Midbrain (tissue), 1 donor: ENCODE measurements at places on chromosomes 7 and 10.

GRCh38 chr7:141483044-141483443 is 68.2 kb upstream of the AGK start:
- DNase-seq = no peak

DNA sequence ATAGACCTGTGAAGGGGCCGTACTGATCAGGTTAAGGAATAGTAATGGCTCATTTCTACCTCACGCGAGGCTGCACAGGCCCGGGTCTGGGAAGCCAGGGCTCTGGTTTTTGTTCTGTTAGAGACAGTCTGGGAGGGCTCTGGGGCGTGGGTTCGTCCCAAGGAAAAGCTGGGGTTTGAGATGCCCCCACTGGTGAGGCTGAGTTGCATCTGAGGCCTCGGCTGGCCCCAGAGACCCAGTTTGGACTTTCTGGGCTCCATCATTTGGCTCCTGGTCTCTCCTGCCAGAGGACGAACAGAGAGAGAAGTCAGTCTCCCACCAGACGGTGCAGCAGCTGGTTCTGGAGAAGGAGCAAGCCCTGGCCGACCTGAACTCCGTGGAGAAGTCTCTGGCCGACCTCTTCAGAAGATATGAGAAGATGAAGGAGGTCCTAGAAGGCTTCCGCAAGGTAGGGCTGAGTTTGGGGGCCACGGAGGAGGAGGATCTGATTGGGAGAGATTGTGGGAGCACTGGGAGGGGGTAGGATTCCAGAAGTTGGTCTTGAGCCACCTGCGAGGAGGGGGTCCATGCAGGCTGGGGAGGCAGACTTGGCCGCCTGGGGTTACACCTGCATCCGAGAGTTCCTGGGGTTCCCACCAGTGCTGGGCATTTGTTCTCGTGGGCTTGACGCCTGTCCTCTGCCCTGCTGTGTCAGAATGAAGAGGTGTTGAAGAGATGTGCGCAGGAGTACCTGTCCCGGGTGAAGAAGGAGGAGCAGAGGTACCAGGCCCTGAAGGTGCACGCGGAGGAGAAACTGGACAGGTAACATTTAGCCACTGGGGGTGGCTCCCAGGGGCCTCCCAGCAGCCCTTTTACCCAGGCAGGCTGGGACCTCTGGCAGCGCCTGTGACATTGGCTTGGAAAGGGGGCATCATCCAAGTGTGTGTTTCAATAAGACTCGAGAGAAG is 22.5 kb upstream of the BTBD16 start:
- no peak for DNase-seq

DNA sequence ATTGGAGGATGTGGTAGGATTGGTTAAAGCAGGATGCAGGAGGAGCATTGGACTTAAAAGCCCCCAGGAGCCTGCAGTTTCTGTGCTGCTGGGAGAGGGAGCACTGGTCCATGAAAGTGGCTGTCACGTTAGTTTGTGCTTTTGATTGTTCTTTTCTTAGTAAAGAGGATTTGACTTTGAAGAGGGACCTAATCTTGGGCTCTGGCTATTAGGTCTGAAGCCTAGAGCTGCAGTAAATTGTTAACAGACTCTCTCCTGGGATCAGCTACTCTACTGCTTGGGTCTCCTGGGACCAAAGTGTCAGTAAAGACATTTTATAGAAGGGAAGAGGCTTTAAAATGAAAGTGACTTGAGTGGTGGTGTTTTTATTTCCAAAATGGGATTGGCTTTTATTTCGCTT is 3.7 kb downstream of the ZFYVE27 start:
- DNase-seq = no peak

DNA sequence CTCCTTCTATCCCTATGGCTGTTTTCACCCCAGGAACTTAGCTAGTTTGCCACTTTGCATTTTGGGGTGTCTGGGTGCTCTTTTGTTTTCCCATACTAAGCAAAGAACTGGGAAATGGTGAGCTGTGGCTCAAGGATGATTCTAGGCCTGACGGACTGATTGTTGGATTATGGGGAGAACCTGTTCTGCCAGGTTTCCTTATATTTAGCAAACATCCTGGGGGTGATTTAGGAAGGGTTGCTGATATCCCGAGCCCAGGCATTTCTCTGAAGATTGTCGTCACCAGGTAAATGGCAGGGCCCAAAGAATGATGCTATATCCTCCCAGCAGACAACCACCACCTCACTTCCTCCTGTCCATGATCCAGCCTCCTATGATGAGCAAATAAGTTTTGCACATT is 72.1 kb upstream of the GRB10 start:
- no peak for DNase-seq

GRCh38 chr7:115230882-115231571 is 309.1 kb downstream of the MDFIC start:
- DNase-seq = no peak

GRCh38 chr10:48245977-48246376 is 28.5 kb downstream of the FRMPD2 start:
- no peak for DNase-seq

GRCh38 chr10:112005044-112005443 is 178.5 kb downstream of the GPAM start:
- no peak for DNase-seq

- no peak for DNase-seq
These were observed 599.0 kb downstream of the TYW1 start for GRCh38 chr7:67595431-67596180.
